ENCODE measurements at places on chromosomes 1 and 21.

DNA sequence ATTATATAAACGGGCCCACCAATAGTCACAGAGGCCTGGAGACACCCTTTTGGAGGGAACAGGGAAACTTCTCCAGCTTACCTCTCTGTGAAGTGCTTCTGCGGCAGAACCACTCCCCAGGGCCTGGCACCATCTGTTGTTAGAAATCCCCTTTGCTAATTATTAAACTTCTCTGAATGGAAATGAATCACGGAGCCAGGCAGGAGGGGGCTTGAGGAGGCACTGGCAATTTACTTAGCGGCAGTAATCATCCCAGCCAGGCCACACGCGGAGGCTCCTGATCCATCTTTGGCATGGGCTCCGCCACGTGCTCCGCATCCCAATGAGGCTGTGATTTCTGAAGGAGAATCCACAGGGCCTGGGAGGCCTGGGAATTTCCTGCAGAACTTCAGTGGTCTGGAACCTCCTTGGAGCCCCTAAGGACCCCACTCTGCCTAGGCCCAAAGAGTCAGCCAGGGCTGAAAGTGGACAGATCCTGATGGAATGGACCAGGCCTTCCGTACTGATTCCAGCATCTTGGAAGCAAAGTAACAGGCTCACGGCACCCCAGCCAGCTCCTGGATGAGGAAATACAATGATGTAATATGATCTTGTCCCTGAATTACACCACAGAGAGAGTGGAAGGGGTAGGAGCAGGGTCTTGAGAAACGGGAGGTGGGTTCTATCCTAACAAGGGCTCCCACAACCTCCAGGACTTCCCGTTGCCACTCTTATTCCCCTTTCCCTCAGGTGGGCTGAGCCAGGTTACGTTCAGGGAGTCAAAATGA is 62.3 kb downstream of the GRIK3 start:
- peak; percentile 37 for DNase-seq

DNA sequence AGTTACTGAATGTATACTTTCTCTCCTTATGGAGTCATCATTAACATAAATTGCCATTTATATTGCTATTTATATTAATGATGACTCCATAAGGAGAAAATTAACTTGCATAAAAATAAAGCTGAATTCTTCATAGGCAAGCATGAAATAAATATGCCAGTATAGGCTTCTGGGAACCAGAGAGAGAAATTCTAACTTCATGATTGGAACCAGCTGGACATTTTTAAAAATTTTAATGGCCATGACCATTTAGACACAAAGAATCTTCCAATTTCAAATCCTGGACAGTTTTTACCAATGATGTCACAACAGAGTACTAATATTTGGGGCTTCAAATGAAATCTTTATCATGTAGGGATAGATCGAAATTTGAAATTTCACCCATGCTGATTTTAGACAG is 268.7 kb downstream of the PTGER3 start:
- no peak for DNase-seq

DNA sequence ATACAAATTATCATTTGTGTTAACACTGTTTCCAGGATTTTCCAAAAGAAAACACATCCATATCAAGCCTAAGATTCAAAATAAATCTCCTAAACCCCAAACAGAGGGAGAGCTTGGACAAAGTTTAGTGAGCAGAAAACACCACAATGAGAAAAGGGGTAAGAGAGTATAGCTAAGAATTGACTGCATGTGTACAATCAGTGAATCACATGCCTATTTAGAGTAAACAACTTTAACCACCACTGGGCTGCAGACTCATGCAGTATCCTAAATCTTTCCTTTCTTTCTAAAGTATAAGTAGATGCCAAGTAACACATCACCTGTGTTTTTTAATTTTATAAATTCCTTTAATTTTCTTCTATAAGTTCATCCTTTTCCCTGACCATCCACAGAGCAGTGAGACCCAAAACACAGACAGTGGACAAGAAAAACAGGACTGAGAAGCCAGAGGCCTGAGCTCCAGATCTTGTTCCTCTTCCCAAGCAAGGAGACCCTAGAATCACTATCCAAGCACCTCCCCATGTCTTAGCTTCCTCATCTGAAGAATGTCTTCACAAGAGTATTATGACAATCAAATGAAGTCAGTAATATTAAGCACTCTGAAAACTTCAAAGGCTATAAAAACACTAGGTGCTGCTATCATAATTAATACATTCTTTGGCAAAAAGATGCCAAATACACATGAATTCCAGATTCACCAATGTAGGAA is 93.1 kb downstream of the VAV3 start:
- no peak for DNase-seq

DNA sequence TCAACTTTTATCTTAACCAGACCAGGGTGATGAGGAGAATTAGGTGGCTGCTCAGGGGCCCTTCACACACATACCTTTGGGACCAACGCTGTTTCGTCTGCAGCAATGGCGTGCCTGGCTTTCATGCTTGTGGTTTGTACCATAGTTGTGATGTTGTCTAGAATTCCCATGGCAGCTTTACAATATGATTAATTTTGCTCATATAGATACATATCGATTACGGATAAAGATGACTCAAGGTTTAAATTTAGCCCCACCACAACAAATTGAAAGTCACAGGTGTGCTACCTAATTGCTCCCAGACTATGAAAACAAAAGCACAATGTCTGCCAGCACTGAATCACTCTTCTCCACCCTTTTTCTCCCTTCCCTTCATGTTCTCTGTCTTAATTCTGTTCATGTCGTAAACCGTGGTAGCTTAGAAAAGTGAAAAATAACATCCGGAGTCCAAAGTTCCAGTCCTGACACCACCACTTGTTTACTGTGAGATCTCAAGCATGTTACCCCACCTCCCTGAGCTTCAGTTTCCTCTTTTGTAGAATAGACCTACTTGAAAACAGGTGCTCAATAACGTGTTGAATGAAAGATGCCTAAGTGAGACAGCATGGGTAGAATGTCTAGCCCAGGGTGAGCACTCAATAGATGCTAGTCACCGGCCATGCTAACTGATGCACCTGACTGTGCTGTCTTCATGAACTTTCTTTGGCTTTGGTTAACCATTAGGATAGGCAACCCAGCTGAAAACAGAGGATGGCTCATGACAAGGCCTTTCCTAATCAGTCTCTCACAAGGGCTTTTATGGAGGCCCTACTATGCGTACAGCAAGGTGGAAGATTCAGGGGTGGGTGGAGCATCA is 22.1 kb upstream of the JUN start:
- no peak for DNase-seq

DNA sequence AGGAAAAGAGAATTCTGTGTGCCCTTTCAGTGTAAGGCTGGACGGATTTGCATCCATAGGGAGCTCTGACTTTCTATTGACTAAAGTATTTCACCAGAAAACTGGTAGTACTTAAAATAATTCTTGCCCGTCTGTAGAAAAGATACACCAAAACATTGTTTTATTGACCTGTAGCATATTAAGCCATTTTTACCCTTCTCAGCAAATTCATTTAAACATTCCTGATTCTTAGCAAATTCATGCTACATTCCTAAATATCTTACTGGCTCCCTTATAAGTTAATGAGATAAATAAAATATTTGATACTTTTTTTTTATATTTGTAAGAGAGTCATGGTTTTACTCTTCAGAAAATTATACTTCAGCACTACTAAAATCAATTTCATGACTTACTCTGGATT is 1.6 kb upstream of the IPP start:
- DNase-seq = no peak

All from NCI-H2029 treated with DMSO at 0.1 percent for 48 hours (cell line).